ENCODE measurements at places on chromosomes 13 and 19.
A peak's percentile ranks its signal among the peaks of the same experiment; 100 is the strongest.

DNA sequence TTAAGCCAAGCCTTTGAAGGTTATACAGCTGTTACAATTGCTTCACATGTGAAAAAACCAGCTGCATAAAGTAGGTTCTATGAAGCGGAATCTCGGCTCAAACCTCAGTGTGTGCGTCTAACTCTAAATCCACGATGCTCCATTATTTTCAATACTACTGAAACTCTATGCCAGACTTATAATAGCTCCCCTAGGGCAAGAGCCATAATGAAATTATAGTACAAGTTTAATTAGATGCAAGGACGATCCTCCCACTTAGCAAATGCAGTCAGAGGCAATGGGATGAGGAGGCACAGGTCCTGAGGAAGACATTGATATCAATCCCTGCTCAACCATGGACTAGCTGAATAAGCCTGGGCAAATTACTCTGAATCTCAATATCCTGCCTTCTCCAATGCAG lies 31.1 kb downstream of the SLC7A1 start:
- DNase-seq, result no peak

DNA sequence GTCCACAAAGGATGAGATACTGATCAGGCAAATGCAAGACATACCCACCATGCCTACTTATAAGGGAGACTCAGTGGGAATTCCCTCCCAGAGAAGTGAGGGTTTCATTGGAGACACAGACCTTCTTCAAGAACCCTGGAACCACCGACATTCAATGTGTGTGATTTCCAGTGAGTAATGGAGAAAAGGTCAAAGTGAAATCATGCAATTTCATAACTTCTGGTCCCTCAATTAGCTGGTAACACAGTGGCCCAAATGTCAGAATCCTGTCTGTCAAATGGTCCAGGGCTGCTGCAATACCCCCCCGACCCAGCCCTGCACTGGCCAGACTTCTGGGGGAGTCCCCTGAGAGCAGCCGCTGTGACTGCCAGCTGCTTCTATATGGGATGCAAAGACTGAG lies 4.7 kb upstream of the METTL21C start:
- DNase-seq, result no peak

DNA sequence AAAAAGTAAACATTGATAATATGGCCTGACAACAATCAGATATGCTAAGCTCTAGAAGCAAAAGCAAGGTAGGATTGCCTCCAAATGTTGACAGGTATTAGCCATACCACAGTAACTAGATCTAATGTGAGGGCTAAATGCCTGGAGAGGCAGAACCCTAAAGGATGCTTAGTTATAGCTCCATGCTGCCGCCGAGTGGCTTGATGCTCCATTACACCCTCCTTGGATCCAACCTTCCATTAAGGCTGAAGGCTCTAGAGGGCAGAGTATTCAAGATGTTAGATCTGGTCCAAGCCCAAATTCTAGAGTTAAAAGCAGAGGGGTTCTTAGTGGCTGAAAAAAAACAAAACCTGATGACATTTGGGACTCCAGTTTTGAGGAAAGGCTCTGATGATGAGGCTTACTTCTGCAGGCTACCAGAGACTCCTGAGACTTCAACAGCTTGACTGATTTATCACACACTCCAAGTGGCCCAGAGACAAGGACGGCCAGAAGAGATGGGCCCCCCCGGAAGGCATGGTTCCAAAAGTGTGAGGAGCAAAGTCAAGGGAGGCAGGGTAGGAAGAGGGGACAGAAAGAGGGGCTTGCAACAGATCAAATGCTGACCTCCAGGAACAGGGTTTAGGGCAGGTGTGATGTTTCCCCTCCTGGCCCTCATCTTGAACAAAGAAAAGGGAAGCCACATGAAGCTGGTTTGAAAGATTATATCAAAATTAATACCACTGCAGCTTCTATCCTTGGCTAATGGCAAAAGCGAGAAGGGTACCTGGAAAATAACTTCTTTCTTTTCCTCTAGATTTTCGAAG lies 21.9 kb upstream of the CPB2 start:
- peak; percentile 74 for DNase-seq

DNA sequence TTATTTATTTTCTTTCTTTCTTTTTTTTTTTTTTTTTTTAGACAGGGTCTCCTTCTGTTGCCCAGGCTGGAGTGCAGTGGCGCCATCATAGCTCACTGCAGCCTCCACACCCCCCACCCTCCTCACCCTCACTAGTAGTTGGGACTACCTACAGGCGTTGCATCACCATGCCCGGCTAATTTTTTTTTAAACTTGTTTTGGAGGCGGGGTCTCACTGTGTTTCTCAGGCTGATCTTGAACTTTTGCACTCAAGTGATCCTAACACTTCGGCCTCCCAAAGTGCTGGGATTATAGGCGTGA lies 33.6 kb downstream of the GJA3 start:
- peak; percentile 5 for DNase-seq

GRCh38 chr13:34164582-34164981 lies 346.6 kb downstream of the RFC3 start:
- no peak for DNase-seq

DNA sequence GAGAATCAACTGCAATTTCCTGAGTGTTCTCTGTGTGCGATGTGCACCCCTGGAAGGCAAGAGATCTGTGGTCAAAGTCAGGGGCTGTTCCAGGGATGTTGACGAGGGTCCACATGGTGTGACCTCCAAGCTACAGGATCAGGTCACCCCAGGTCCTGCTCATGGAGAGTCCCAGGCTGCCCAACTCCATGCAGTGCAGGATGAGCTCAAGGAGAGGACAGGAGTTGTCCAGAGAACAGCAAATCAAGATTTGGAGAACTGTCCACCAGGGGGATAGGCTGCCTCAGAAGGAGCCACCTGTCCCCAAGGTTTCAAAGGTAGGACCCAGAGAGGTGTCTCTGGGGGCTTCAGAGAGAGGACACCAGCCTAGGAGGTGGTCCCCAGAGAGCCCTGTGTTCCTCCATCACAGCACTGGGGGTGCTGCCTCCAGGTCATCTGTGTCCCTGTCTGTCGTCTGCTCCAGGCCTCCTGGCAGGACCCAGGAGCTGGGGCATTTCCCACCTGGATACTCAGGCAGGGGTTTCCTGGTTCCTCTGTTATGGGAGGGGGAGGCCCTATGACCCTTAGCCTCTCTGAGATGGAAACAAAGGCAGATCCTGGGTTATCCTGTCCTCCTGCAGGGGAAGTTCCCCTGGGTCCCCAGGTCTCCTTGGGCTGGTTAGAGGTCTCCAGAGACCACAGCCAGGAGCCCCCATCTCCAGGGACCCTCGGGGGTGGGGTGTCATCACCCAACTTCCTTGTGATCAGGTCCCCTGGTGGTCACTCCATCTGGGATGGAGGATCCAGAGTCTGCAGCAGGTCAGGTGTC lies 2.1 kb upstream of the CEACAM7 start:
- no peak for DNase-seq

DNA sequence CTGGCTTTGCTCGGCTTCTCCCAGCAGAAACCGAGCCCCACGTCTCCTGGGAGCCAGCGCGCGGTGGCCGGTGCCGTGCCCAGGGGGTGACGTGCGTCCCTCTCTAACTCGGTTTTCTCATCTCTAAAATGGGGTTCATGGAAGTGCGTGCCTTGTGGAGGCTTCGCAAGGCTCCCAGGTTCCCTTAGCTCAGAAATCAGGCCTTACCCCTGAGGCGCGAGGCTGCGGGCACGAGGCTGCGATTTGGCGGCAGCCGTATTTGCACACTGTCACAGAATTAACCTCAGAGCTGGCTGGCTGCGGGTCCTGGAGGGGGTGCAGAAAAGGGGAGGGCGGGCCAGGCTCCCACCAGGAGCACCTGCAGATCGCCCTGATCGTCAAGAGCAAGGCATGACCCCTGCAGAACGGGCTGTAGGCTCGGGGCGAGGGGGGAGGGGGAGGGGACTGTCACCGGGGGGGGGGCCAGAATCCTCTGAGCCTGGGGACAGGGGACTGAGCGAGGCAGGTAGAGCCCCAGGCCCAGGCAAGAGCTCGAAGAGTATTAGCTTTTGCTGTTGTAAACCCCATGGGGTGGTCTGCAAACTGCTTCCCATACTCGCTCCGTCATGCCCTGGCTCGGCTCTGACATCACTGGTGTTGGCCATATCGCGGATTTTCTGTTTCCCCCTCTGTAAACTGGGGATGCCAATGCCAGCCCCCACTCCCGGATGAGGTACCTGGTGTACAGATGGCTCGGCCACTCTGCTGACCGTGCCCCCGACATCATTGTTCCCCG lies 62.2 kb downstream of the CCNE1 start:
- no peak for DNase-seq

GRCh38 chr19:35929876-35930275 lies 6.3 kb upstream of the LRFN3 start:
- DNase-seq, result no peak

DNA sequence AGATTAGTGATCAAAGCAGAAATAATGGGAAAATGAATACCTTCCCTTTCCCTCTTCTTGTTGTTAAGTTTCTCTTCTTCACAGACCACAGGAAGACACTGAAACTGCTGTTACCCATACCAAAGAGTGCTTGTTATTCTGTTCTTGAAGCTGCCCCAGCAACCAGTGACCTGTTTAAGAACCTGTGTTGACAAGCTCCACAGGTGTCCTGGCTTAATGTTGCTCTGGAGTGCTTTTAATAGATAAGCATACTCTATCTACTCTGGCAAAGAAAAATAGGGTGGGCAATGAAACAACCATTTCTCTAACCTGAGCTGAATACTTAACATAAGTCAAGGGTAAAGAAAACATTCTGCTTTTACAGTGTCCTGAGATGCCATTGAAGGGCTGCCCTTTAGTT lies 506.7 kb upstream of the GPC6 start:
- DNase-seq, result no peak

DNA sequence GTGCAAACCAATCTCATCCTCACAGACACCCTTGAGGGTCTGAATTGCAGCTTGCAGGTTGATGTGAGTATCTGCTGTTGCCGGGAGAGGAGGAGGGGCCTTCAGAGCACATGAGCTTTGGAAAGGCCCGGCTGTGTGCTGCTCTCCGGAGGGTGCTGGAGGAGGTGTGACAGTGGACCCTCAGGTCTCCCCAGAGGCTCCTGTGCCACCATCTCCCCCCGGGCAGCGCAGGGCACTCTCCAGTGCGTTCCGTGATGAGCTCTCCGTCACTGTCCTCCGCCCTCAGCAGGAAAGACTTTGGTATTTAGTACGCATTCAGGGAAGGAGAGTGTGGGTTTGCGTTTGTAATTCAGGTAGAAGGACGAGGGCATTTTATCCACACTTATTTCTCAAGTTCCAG lies 20.0 kb downstream of the LAMP1 start:
- no peak for DNase-seq

- DNase-seq, result no peak
Measured at GRCh38 chr19:48887861-48888612, 10.5 kb downstream of the TULP2 start.

GRCh38 chr19:51639916-51640315 lies 6.7 kb downstream of the SIGLEC14 start:
- no peak for DNase-seq

GRCh38 chr13:24232037-24232436 lies 71.5 kb downstream of the SPATA13 start:
- no peak for DNase-seq

- DNase-seq, result no peak
Measured at GRCh38 chr19:50720181-50720920, 749 bp upstream of the SHANK1 start.

DNA sequence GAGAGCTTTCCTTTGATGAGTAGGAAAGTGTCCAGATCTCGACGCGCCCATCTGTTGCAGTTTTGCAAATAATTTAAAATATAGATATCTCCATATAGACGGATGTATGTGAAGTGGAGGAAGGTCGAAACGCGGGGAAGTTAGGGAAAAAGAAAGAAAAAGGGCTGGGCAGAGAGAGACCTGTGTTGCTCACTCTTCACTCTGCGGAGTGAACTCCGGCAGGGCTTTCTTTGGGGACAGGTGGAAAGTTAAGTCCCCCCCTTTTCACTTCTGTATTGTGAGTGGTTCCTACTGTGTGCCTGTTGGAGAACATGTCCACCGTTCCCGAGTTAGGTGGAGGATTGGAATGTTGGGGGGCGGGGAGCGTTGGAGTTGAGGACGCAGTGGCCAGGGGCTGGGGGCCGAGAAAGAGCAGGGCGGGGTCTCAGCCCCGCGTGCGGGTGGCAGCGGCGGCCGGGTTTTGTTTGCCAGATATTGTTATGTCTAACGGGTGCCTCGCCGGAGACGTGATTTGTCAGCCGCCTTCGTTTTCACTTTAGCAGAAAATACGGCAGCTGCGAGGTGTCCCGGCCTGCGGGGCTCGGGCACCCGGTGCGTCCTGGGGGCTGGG lies 145.1 kb upstream of the ZNF536 start:
- DNase-seq, result no peak

GRCh38 chr13:94851576-94851975 lies 139.2 kb upstream of the SOX21 start:
- no peak for DNase-seq

DNA sequence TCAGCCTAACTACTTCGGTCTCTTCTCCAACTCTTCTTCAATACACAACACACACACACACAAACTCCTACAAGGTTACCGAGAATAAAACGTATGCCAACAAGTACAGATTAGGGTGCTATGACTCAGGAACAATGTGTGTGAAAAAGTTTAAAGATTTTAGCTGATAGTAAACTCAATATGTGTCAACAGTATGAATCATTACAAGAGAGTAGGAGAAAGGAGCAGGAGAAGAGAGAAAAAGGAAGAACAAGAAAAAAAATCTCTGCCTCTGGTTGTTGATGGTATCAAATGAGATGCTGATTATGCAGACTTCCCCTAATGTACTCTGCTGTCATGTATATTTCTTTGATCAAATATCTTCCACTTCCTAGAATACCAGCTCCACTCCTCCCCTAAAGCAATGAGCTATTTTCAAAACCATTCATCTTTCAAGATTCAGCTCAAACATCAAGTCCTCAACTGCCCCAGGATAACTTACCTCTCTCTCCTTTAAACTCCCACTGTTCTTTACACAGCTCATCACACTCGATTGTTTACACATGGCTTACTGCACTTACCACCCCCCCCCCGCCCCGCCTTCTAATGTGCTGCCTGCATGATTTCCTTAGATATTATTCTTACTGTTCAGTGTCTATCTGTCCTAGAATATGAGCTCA lies 95.6 kb downstream of the FAM216B start:
- DNase-seq, result no peak

GRCh38 chr13:42363941-42364612 lies 92.1 kb downstream of the AKAP11 start:
- DNase-seq, result no peak

- no peak for DNase-seq
Measured at GRCh38 chr13:24734950-24735349, 29.0 kb upstream of the RNF17 start.

DNA sequence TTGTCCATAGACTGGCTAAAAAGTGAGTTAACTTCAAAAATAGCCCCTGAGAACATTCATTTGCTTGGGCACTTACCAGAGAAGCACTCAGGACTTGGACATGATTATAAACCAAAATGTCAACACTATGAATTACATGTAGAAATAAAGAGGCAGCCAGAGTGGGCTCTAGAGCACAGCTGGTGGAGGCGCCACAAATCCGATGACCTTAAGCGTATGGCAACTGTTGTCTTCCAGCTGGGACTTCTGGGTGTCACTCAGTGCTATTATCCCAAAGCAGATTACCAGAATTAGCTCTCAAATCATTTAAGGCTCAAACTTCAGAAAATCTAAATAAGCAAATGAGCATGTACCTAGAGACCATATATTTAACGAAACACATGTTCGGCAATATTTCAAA lies 1255.5 kb upstream of the SLC10A2 start:
- no peak for DNase-seq

Data from stimulated activated CD4-positive, alpha-beta T cell treated with anti-CD3 and anti-CD28 coated beads, Interleukin-2, amount 100 ng/mL, for 24 hours (primary cell).